ENCODE measurements at places on chromosomes 5 and 9.

- peak; percentile 62 for DNase-seq
Measured at GRCh38 chr5:13987843-13988464, 43.5 kb upstream of the DNAH5 start.

DNA sequence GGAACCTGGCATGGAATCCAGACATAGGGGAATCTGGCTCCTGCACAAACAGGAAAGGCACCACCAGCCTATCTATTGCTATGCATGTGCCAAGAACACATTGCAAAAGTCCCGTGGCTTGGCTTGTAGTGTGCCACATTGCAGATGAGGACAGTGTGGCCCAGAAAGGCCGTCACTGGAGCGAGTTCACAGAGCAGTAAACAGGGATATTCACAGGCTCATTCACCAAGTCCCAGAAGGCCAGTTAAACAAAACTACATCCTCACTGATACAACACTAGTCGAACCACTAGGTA is 39.6 kb upstream of the TRIM32 start:
- no peak for DNase-seq

DNA sequence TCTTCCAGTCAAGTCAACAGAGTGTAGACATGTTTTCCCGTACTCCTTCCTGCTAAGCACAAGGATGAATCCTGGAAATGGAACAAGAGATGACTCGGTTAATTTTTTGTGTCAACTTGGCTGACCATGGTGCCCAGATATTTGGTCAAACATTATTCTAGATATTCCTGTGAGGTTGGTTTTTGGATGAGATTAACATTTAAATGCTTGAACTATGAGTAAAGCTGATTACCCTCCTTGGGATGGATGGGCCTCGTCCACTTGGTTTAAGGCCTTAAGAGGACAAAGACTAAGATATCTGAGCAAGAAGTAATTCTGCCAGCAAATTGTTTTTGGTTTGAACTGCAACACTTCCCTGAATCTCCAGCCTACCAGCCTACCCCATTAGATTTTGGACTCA is 338.1 kb upstream of the MSX2 start:
- no peak for DNase-seq

GRCh38 chr5:179294891-179295777 is 50.1 kb downstream of the ADAMTS2 start:
- DNase-seq = no peak

- no peak for DNase-seq
Measured at GRCh38 chr9:132044176-132044875, 35.3 kb downstream of the MED27 start.

GRCh38 chr9:98152526-98152925 is 33.5 kb upstream of the TRIM14 start:
- no peak for DNase-seq

DNA sequence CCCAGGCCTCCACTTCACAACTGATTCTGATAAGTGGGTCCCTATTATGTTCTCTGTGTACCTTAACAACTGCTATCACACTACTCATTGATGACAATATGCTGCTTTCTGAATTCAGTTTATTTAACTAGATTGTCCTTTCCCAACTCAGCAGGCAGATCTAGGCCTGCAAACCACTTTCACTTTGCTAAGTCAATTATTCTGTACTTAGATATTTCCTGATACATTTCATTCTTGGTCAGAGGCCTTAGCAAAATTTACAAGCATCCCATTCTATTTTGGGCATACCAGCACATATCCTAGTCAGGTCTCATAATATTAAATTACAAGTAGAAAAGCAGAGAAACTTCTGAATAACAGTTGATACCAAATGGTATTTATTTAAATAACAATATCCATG is 235.7 kb upstream of the HAPLN1 start:
- no peak for DNase-seq

DNA sequence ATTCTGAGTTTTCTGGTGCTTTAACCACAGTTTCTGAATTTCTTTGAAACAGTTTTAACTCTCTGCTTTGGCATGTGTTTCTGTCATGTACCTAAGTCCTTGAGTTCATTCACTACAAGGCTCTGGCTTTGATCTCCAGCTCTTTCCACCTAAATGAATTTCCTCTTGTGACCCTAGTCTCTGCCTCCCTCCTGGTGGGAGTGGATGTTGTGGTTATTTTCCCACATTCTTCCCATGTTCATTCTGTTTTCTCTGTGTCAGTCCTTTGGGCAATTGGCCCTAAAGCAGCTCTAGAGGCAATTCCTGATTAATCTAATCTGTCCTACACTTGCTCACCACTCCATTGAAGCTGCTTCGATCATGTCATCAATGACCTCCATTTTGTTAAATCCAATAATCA is 28.4 kb upstream of the DPYSL3 start:
- no peak for DNase-seq

DNA sequence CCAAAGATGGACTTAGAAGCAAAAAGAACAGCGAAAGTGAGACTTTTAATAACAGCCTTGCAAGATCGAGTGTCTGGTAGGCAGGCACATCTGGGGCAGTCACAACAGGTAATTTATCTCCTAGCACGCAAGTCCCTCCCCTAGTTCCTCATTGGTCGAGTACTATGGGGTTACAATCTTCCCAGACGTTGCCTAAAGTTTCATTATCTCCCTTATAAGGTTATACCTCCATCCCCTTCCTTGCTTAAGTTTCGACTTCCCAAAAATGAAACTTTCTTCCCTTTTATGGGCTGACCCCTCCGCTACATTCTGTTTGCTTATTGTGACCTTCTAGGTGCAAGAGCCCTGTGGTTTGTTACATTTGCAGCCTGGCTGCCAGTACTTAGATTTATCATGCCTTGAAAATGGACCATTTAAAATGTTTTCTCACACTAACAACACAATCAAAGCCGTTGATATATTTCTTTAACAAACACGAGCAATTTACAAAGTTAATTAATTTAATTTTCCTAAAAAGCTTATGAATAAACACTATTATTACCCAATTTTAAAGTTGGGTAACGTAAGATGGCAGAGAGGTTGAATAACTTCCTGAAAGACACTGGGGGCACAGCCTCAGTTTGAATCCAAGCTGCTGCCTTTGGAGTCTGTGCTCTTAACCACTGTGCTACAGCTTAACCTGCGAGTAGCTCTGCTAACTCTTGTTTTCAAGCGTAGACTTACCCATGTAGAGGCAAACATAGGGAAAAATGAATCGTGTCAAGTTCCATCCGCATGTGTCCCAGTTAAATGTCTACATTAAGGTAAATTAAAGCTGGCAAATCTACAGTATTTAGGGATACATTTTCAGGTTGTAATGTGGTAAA is 91.7 kb downstream of the EDIL3 start:
- peak; percentile 2 for DNase-seq

- DNase-seq = no peak
Measured at GRCh38 chr5:149936044-149936699, 8.4 kb downstream of the PDE6A start.

DNA sequence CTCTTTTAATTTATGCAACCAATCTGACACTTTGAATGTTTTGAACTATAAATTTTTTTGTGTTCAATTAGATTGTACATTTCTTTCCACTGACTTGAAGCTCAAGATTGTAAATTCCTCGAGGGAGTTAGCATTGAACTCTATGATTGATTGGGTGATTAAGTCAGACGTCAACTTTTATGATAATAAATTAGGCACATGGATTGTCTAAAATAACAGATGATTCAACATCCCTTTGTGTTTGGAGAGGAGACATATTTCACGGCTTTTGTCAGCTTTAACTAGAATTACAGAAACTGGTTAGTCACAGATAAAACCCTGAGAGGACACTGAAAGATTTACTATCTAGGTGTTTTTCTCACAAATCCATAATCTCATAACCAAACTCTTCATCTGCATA is 32.7 kb upstream of the TXNDC8 start:
- DNase-seq = no peak

GRCh38 chr9:70111641-70112236 is 68.1 kb downstream of the MAMDC2 start:
- no peak for DNase-seq

DNA sequence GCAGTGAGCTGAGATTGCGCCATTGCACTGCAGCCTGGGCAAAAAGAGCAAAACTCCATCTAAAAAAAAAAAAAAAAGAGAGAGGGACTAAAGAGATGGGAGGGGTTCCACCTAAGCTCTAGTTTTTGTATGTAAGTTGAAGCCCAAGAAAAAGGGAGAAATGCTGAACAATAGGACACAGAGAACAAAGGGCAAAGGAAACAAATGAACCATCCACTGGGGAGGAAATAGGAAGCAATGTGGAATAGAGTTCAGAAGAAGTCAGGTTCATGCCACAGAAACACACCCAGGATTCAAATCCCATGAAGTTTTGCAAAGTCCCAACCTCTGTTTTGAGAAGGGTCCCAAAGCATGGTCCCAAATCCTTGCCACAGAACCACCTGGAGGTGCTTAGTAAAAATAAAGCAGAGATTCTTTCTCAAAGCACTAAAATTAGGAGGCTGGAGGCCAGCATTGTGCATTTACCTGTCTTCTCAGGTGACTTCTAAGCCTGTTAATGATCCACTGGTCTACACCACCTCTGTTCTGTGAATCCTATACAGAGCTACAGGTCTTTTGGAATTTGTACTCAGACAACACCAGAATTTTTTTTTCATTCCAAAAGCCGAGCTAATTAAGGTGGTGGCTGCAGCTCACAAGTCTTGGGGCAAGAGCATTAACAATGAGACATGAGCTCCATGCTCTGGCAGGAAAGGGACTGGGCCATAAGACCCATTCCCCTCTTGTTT is 177.6 kb downstream of the DOCK8 start:
- DNase-seq = no peak

DNA sequence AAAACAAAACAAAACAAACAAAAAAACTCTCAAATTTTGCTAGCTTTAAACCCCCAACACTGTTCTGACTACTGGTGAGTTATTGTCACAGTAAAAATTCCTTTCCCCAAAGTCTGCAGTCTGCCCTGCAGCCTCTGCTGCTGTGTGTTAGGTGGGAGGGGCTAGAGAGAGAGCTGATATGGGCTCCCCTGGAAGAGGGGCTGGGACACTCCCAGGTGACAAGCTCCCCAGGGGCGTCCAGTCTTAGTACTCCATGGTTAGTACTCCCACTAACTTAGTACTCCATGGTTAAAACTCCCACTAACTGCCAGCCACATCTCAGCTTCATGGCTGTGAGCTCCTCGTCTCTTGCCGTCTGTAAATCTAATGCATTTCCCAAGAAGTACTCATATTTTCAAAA is 191.9 kb downstream of the FANCC start:
- no peak for DNase-seq

GRCh38 chr5:93674866-93675459 is 66.4 kb downstream of the POU5F2 start:
- DNase-seq = no peak

- peak; percentile 59 for DNase-seq
Measured at GRCh38 chr9:130461218-130461630, 16.5 kb downstream of the ASS1 start.
